ENCODE measurements at places on chromosomes 5 and 9.
A peak's percentile ranks its signal among the peaks of the same experiment; 100 is the strongest.

DNA sequence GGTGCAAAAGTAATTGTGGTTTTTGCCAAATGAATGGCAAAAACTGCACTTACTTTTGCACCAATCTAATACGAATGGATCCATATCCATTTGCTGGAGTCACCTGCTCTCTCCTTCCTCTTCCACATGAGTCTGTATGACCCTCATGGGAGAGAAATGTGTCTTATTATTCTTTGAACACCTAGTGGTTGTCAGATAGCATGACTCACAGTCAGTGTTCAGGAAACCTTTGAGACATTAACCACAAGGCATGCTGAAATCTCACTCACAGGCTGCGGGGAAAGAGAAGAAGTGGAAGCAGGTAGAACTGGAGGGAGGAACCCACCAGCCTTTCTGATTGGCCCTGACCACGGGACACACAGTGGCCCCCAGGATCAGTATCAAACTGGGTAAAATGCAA is 222.8 kb upstream of the KLF4 start:
- DNase-seq = peak; percentile 68

GRCh38 chr9:85041466-85042137 is 372.1 kb downstream of the NTRK2 start:
- no peak for DNase-seq

DNA sequence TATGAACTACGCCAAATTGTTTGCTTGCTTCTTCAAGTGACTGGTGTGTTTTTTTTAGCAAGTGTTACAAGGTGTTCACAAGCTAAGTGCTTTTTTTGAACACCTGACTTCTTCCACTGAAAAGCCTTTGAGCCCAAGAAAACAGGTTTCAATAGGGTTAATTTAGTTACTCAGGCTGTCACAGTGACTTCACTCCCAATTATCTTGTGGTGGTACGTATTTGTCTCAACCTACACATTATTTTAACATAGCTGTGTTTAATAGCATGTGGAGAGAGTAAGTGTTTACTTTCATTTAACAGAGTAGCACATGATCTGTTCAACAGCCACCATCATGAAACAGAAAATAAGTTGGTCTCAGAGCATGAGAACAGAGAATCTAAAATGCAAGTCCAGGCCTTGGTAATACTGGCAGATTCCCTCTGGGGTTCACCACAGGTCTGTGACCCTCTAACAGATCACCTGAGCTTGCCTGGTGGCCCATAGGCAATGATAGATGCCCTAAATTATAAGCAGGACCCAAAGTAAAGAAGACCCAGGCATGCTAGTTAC is 267.7 kb upstream of the SMARCA2 start:
- DNase-seq = no peak

GRCh38 chr5:16538006-16538405 is 72.4 kb upstream of the ZNF622 start:
- no peak for DNase-seq

DNA sequence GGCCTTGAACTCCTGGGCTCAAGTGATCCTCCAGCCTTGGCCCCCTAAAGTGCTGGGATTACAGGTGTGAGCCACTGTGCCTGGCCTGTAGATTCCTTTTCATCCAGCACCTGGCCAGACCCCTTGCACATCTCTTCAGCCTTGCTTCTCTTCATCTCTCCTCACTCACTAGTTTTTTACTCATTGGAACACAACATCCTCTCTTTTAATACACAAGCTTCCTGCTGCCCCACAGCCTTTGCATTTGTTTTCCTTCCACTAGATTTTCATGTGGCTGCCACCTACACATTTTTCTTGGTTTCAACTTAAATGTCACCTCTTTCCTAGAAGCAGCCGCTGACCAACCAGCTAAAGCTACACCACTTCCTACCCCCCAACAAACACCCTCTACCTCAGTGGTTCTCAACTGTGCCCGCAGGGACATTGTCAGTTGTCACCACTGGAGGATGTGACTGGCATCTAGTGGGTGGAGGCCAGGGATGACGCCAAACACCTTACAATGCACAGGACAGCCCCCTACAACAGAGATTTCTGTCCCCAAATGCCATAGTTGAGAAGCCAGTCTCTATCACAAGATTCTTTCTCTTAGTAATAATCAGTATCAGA is 33.7 kb downstream of the HAVCR1 start:
- no peak for DNase-seq

DNA sequence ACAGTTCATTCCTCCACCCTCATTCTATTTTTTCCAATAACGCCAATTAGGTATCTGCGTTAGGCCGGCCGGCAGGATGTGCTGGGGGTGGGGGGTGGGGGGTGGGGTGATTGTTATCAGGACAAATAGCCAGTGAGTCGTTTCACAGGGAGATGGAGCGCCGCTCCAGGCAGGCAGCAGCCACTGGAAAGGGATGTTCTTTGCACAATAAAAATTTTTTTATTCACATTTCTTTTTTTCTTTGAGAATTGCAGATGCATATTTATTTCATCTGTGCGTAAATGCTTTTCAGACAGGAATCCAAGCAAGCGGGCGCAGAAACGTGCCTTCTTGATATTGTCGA is 4.1 kb downstream of the LMX1B start:
- no peak for DNase-seq

DNA sequence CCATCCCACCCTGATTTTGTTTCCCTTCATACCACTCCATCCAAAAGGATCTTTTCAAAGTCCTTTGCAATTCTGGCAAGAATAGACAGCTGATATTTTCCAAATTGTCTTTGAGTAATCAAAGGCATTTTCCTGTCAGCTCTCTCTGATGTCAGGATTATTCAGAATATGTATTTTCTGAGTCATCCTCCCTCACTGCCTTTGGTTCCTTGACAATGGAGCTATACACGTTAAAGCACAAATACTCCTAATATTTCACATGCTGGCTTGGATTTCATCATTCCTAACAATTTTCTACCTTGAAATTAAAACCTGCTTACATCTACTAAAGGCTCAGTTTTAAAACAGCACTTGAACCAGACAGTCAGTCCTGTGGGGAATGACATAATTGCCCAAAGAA is 379.4 kb downstream of the GADD45G start:
- DNase-seq = peak; percentile 89

Data from fibroblast of upper back skin (primary cell).